KG1 (cell line): ENCODE measurements at places on chromosomes 2 and 18.
A peak's percentile ranks its signal among the peaks of the same experiment; 100 is the strongest.

- peak; percentile 26 for DNase-seq
These were observed 34.0 kb downstream of the DOCK10 start for GRCh38 chr2:225008179-225008856.

GRCh38 chr2:193333539-193333938 lies 1138.8 kb upstream of the TMEFF2 start:
- DNase-seq, result no peak

- DNase-seq, result no peak
These were observed 5.5 kb upstream of the ID2 start for GRCh38 chr2:8676191-8676920.

DNA sequence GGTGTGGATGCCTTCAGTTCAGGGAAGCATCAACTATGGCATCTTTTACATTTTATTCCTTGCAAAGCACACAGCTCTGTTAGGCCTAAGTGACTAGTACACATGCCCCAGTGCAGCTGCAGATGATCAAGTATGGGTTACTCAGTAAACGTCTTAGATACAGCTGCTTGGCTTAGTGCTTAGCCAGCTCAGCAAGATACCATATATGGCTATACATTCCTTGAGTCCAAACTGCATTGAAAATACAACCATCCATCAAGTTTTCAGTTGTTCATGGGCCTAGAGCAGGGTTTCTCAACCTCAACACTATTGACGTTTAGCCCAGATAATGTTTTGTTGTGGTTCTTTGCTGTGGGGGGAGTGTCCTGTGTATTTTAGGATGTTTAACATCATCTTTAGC lies 769.9 kb downstream of the TSN start:
- DNase-seq, result no peak

- DNase-seq, result no peak
These were observed 86.5 kb upstream of the ACAA2 start for GRCh38 chr18:49899657-49900330.

GRCh38 chr2:90069290-90069894 lies 1377.9 kb downstream of the RPIA start:
- DNase-seq, result peak; percentile 28

DNA sequence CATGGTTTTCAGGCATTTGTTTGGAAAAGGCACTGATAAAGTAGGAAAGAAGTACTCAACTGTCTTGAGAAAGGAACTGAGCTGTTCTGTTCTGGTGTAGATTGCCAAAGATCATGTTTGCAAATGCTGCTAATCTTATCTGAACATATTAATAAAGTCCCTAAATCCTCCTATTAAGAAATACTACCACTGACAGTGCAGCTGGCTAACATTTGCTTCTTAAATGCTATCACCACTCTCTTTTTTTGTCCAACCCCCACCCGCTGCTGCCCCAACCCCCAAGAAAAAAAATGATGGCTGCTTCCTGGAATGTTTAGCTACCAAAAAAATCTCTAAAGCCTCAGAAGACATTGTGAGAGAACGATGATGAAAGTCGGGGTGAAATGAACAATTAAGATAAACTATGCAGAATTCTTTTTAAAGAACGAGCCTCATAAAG lies 130.7 kb downstream of the CCBE1 start:
- DNase-seq, result no peak

DNA sequence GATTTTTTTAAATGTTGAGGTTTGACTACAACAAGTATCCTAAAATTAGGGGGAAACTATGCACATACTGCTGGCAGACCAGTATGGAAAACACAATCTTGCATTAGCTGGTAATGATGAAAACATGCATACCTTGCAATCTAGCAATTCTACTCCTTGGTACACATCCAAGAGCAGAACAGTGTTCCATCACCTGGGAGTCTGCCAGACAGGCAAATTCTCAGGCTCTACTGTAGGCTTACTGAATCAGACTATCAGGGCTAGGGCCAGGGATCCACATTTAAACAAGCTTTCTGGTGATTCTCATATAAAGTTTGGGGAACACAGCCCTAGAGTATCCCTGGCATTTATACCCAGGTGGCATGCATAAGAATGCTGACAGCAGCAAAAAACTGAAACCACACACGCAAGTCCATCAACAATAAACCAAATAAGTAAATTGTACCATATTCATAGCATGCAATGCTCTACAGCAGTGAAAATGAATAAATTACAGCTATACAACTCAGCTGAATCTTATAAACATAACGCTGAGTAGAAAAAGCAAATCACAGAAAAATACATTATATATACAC lies 13.6 kb downstream of the CDH2 start:
- DNase-seq, result no peak

- DNase-seq, result no peak
These were observed 349.1 kb downstream of the STK39 start for GRCh38 chr2:167898340-167898739.

DNA sequence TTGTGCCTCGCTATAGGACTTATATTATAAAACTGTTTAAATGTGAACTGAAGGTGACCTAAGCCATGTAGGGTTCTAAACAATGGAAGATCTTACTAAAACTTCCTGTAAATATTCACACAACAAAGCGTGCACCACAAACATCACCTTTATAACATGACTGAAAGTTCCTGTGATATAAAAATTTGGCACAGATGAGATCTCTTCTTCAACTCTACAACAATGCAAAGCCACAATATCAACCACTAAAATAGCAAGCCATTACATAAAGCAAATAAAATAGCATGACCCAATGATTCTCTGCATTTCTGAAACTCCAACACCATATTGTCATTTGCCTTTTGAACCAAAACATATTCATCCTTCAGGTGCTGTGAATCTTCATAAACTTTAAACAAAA lies 3.5 kb downstream of the YES1 start:
- no peak for DNase-seq

DNA sequence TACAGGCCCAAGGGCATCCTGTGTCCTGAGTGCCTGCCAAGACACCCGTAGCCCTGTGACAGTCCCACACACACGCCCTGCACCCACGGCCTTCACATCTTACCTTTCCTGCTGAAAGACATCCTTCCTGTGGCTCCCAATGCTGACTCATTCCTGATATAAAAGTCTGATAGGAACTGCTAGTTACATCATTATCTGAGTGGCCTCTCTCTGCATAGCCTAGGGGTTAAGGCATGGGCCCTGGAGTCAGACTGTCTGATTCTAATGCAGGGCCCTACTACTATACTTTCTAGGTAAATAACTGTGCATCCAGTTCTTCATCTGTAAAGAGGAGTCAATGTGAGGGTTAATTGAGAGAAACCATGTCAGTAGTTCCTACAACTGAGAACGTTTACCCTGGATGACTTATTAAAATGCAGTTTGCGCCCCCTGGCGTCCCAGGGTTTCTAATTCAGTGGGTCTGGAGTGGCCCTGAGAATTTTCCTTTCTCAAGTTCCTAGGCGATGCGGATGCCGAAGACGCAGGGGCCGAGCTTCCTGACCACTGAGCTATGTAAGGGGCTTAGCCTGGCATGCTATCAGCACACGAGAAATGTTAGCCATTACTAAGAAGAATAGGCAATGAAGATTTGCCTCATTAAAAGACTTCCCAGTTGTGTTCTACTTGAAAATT lies 6.0 kb upstream of the GPR45 start:
- DNase-seq, result peak; percentile 53

DNA sequence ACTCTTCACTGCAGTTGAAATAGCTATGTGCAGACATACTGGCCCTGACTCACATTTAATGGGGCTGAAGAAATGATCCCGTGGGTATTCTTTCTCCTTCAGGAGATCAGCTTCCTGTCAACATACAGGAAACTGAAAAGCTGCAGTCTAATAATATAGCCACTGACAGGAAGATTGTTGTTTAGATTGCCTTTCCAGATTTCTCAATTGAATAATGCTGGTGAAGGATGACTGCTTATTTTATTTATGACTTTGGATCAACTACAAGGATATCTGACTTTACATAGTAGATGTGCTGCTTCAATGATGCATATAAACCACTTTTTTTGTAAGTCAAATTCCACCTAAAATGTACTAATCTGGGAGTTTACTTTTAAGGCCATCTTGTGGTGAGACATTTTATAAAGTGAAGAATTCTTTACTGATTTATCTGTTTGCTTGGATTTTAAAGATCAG lies 93.4 kb upstream of the MAP4K3 start:
- DNase-seq, result no peak

GRCh38 chr2:893311-893710 lies 57.3 kb upstream of the SNTG2 start:
- DNase-seq, result no peak

- DNase-seq, result no peak
These were observed 232.3 kb downstream of the KLHL29 start for GRCh38 chr2:23617167-23617810.

DNA sequence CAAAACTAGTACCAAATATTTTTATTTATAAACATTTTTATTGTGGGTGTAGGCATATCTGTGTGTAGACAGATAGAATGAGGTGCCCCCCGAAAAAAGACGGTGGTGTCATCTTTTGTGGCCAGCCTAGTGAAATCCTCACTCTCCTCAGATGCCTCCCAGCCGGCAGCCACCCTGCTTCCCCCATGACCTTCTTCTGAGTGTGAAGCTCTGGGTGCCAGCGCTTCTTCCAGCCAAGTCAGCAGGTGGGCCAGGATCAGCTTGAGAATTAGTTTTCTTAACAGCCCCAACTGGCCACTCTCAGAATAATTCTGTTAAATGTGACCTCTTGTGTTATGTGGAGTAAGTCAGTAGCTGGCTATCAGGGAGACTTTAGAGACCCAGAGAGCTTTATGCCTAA lies 229.6 kb upstream of the FOSL2 start:
- no peak for DNase-seq

GRCh38 chr2:224309176-224309575 lies 92.7 kb downstream of the FAM124B start:
- DNase-seq, result no peak

DNA sequence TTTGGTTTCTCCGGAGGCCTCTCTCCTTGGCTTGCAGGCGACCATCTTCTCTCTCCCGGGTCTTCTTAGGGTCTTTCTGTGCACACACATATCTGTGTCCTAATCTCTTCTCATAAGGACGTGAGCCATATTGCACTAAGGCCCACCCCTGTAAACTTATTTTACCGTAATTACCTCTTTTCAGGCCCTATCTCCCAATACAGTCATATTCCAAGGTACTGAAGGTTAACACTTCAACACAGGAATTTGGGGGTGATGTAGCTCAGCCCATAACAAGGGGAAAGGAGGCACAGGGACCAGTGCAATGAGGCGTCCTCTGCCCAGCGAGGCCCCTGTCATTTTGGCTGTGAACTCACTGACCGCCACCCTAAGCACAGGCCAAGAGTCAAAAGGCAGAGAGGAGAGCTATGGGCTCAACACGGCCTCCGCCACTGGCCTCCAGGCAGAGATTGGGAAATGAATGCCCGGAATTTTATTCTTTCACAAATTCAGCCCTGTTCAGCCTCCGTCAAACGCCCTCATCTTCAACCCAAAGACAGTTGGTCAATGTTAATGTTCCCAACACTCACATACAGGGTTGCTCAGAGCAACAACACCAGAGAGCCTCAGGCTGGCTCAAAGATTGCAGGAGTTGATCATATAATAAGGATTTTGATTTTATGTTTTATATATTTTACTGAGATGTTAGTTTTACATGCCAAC lies 15.9 kb upstream of the NMUR1 start:
- DNase-seq, result no peak

DNA sequence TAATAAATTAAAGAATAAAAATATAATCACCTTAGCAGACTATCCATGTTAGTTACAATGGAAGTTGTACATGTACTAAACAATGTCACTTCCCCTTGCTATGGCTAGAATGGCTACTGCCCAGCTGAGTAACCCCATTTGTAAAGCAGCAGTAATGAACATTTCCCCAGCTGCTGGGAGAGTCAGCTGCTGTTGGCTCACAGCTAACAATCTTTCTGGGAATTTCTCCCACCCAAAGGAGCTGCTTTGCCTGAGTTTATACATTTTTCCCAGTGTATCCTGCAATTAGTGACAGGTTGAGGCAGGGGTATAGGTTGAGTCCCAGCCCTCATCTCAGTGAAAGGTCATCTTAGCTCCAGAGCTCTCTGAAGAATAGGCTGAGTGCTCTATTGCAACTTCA lies 665.6 kb upstream of the KLHL29 start:
- DNase-seq, result no peak

DNA sequence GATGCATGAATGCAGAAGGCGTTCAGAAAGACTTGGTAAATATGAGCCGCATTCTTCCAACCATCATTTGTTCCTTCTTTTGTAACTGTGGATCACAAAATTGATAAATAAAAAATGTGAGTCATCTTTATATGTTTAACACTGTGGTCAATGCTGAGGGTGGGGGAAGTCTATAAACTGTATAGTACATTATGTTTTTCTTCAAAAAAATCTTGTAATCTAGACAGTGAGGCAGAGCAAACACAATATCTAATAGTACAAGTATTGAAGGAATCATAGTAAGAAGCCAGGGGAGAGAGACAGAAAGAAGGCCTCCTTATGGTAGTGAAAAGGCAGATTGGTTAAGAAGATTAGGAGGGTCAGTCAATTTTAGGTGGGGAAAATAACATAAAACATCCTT lies 30.7 kb upstream of the CALCRL start:
- no peak for DNase-seq

DNA sequence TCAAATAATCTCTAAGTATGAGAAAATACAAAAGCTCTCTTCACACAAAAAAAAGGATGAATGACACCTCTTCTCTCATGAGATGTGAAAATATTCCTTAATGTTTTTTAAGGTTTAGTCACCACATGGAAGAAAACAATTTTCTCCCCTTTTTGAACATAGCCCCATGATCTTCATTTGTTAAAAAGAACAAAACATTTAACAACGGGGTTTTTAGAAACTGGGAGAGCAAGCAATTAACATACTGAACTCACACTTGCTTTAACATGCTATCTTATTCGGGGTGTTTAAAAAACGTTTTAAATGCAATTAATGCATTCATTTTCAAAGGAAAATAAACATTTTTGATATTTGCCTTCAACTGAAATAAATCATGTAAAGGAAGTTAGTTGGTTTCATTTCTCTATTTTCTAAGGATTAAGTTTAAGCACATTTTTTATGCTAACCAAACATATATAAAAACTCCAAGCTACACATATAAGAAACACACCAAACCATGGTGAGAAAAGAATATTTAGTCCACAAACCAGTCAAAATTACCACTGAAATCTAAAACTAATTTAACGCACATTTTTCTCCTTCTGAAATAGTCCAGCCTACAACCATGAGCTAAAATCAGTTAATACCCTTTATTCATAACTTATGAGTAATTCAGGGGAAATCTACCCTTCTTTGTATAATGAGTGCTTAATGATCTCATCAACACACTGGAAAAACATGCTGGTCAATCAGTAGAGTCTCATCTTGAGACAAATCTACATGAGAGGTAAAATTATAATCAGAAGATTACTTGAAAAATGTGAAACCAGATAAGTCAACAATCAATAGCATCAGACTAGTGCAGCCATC lies 8.2 kb downstream of the FBXO11 start:
- DNase-seq, result no peak

DNA sequence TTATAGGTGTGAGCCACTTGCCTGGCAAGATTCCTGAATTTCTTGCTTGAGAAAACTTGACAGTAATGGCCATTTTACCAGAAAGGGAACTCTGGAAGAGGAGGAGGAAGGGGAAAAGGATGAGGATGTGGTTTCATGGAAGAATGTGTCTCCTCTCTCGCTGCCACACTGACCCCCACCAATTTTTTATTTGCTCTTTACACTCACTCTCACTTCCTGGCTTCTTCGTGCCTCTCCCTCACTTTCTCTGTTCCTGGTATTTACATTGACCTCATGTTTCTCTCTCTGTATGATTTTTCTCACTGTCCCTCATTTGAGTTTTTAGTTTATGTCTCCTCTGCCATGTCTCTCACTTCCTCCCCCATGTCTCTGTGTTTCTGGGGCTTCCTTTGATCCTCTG lies 134.5 kb upstream of the CAB39 start:
- peak; percentile 56 for DNase-seq

- DNase-seq, result no peak
These were observed 282.5 kb upstream of the CWC22 start for GRCh38 chr2:180289627-180290026.

GRCh38 chr2:118119761-118120400 lies 31.6 kb downstream of the INSIG2 start:
- no peak for DNase-seq
